ENCODE measurements at places on chromosomes 16 and 17.

- DNase-seq, result no peak
Measured at GRCh38 chr16:64892835-64893785, 228.8 kb downstream of the CDH11 start.

GRCh38 chr16:85005285-85006069 lies 5.9 kb downstream of the ZDHHC7 start:
- no peak for DNase-seq

DNA sequence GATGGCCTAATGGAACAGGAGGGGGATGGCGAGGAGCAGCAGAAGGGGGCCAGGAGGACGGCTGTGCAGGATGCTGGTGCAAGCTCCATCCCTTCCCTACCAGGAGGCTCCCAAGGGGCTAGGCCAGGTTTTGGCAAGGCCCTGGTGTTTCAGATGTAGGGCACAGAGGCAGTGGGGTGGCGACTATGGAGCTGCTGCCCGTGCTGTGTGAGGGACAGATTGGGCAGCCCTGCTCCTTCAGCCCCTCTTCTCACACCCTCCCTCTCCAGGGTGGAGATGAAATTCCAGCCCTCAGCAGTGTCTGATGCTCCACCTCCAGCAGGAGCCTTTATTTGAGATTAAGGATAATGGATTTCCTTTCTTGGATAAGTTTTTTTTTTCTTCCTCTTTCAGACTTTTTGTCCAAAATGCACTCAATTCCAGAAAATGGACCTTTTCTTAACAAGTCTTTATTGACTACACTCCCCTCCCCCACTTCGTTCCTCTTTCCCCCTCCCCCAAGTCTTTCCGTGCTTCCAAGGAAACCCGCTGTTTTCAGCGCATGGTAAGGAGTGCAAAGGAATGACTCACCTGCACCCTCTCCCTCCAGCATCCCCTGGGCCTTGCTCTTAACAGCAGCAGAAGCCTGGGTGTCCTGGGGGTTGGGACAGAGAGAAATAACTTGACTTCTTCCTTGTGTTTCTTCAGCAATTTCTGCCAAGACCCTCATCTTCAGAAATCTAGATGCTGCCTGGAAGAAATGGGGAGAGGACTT lies 95.2 kb downstream of the CCDC182 start:
- no peak for DNase-seq

GRCh38 chr17:11935734-11936406 lies 61.4 kb downstream of the ZNF18 start:
- peak; percentile 5 for DNase-seq

DNA sequence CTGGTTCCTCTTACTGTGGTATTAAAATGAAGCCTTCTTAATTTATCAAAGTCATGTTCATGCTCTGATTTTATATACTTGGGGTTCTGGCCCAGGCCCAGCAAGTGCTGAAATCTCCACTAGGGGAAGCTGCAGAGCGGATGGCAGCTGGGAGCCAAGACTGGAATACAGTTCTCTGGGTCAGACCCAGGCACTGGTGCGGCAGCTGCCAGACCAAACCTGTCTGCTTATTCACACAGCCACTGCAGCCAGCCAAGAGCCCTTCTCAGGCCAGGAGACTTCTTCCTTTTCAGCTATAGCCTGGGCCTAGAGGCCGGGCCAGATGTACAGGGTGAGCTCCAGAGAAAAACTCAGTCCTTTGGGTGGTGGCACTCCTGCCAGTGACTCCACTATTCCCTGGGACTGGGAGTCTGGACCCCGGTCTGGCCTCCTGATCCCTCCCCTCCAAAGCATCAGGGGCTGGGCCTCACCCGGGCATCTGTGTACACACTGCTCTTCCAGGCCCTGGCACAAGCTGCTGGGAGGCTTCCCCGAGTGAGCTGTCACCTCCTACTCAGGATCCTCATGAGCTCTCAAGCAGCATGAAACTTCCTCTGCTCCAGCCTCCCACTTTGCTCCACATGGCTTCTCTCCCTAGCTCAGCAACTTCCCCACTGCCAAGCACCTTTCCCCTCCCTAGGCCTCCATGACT lies 24.4 kb downstream of the ATP6V0D1 start:
- no peak for DNase-seq
